ENCODE measurements at places on chromosomes 7 and 10. TPM values are rescaled to one million over a fixed set of nuclear protein-coding genes. Genes with fewer than 3 reads are reported as not detected.

The AS3MT gene
- 8.1 TPM for total RNA-seq

The CCDC172 gene
- not detected for total RNA-seq

The SFMBT2 gene
- total RNA-seq = 2.8 TPM

The ZNF853 gene
- 0.66 TPM for total RNA-seq

The LEP gene
- total RNA-seq = 2.8 TPM

The CFTR gene
- under 0.01 TPM for total RNA-seq

The SHTN1 gene
- 0.26 TPM for total RNA-seq

The ASB15 gene
- total RNA-seq = not detected

The GRID1 gene
- 0.33 TPM for total RNA-seq

The UPK3B gene
- under 0.01 TPM for total RNA-seq

GRCh38 chr7:95863623-95864022, 91.3 kb downstream of the DYNC1I1 start:
- no peaks in the 10 kb centered on the region for H3K27me3 ChIP-seq
- H3K27ac ChIP-seq = no peak overlapping the region
- no peaks in the 10 kb centered on the region for H3K36me3 ChIP-seq
- H3K4me3 ChIP-seq = no peak overlapping the region

DNA sequence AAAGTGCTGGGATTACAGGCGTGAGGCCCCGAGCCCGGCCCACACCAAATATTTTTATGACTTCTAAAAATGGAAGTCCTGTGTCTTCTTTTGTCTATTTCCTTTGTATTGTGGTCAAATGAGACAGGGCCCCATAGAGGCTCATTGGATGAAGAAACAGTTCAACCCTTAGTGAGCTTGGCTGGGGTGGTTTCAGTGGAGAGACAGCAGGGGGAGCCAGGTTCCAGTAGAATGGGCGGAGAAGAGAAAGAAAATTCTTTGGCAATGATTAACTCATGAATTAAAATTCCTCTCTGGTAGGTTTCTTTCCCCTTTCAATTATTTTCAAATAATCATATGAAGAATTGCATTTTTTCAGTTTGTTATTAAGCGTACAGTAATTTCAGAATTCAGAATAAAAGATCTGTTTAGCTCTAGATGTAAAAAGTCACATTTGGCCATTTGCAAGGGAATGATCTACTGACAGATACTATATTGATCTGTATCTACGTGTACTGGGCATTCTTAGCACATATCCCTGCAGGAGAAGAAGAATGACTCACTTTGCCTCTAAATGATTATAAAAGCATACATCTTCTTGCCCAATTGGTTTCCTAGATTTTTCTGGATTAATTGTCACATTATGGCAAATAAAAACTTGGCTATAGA, 43.2 kb downstream of the PNLIPRP3 start:
- no peaks in the 10 kb centered on the region for H3K27me3 ChIP-seq
- no peaks in the 10 kb centered on the region for H3K36me3 ChIP-seq
- H3K4me3 ChIP-seq = no peak overlapping the region
- H3K4me1 ChIP-seq = no peaks in the 10 kb centered on the region

DNA sequence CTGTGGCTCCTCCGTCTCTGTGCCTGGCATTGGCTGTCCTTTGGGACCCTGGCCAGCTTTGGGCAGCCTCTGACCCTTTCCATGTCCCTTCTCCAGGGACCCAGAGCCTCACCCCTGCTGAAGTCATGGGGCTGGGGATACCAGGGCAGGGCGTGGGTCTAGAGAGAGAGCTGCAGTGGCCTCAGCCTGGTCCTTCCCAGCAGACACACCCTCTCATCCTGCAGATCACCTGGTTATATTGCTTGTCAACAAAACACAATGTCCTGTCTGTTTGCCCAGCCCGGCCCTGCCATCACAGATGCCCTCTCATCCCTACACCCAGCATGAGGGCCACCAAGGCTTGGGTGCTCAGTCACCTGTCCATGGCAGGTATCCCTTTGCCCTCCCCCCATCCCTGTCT, 1.8 kb downstream of the MUC17 start:
- H3K27me3 ChIP-seq = no peaks in the 10 kb centered on the region
- no peaks in the 10 kb centered on the region for H3K4me1 ChIP-seq
- H3K4me3 ChIP-seq = no peak overlapping the region
- no peaks in the 10 kb centered on the region for H3K36me3 ChIP-seq
- H3K27ac ChIP-seq = no peak overlapping the region

- no peak overlapping the region for H3K27ac ChIP-seq
- H3K4me3 ChIP-seq = no peak overlapping the region
- H3K4me1 ChIP-seq = no peaks in the 10 kb centered on the region
- H3K36me3 ChIP-seq = no peaks in the 10 kb centered on the region
- no peaks in the 10 kb centered on the region for H3K27me3 ChIP-seq
Observed at GRCh38 chr10:63166742-63167258, 33.7 kb downstream of the NRBF2 start.

GRCh38 chr10:57786850-57787750, 480.6 kb downstream of the IPMK start:
- no peak for DNase-seq
- H3K27ac ChIP-seq = no peak overlapping the region
- H3K4me1 ChIP-seq = no peaks in the 10 kb centered on the region
- no peaks in the 10 kb centered on the region for H3K36me3 ChIP-seq
- H3K4me3 ChIP-seq = no peak overlapping the region

DNA sequence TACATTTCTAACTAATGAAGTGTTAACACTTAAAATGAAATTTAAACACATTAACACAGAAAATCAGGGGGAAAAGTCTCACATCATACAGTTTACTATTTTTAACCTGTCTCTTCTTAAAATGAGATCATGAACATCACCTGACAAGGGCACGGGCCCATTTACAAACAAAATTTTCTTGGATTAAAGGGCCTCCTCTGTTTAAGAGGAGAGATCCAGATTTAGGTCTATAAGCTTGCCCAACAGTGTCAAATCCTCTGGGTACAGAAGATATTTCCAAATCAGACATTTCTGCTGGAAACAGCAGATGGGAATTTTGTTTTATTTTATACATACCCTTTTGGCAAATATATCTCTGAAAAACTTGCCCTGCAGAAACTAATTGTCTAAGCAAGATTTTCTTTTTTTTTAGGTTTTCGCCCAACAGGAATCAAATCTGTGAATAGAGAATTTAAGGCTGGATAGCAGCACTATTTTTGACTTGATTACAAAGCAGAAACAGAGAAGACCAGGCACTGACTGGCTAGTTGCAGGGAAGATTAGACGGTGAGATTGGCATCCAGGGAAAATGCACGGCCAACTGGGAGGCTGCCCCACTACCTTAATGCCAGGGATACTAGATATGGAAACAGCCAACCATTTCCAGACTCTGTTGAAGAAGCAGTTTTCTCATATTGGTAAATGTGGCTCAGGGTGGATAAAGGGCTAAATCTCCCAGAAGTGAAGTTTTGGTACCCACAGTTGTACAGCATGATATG, 173.4 kb downstream of the LRRN3 start:
- H3K4me3 ChIP-seq = no peak overlapping the region
- H3K36me3 ChIP-seq = no peaks in the 10 kb centered on the region
- no peak overlapping the region for H3K27ac ChIP-seq
- DNase-seq = no peak
- no peaks in the 10 kb centered on the region for H3K4me1 ChIP-seq

DNA sequence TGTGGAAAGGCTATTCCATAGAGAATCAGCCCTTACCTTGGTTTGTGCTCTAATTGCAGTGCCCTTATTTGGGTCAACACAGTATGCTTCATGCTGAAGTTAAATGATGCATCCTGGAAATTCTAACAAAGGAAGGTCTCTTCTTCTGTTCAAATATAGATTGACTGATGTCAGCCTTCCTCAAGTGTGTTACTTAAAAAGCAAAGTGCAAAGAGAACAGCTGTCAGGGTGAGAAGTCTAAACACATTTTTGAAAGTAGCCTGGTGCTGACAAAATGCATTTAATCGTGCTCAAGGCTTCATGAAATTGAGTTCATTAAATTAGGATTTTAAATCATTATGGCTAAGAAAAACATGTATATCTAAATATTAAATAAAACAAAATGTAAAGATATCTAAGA, 19.5 kb downstream of the AGR2 start:
- H3K27ac ChIP-seq = no peak overlapping the region
- H3K4me3 ChIP-seq = no peak overlapping the region
- H3K4me1 ChIP-seq = no peaks in the 10 kb centered on the region
- no peak for DNase-seq
- no peaks in the 10 kb centered on the region for H3K36me3 ChIP-seq

DNA sequence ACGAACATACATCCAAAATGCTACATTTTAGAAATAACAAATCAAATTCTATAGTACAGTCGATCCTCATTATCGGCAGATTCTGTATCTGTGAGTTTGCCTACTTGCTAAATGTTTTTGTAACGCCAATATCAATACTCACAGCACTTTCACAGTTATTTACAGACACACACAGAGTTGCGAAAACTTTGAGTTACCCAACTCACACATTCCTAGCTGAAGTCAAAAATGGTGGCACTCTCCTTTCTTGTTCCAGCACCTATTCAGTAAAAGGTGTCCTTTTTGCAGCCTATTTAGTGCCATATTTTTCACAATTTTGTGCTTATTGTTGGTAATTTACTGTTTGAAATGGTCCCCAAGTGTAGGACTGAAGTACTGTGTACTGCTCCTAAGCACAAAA, 161.7 kb downstream of the AKR1D1 start:
- no peak overlapping the region for H3K4me3 ChIP-seq
- no peaks in the 10 kb centered on the region for H3K4me1 ChIP-seq
- no peak for DNase-seq
- H3K27me3 ChIP-seq = no peaks in the 10 kb centered on the region

GRCh38 chr10:101207026-101207425, 22.2 kb downstream of the LBX1 start:
- DNase-seq = no peak
- H3K4me1 ChIP-seq = no peaks in the 10 kb centered on the region
- no peaks in the 10 kb centered on the region for H3K36me3 ChIP-seq
- H3K4me3 ChIP-seq = no peak overlapping the region
- H3K27me3 ChIP-seq = peaks cover 20% of the 10 kb centered on the region
- H3K27ac ChIP-seq = no peak overlapping the region

- no peaks in the 10 kb centered on the region for H3K36me3 ChIP-seq
- H3K4me1 ChIP-seq = peaks cover 31% of the 10 kb centered on the region
- H3K4me3 ChIP-seq = no peak overlapping the region
- no peak overlapping the region for H3K27ac ChIP-seq
Observed at GRCh38 chr7:25851332-25852210, 300.4 kb upstream of the NFE2L3 start.

GRCh38 chr7:14023342-14023741, 33.9 kb upstream of the ETV1 start:
- no peaks in the 10 kb centered on the region for H3K4me1 ChIP-seq
- no peak overlapping the region for H3K27ac ChIP-seq
- no peaks in the 10 kb centered on the region for H3K36me3 ChIP-seq
- no peaks in the 10 kb centered on the region for H3K27me3 ChIP-seq
- H3K4me3 ChIP-seq = no peak overlapping the region

GRCh38 chr7:25083201-25083600, 41.9 kb downstream of the CYCS start:
- H3K27me3 ChIP-seq = no peaks in the 10 kb centered on the region
- no peak overlapping the region for H3K4me3 ChIP-seq
- no peaks in the 10 kb centered on the region for H3K4me1 ChIP-seq
- no peak overlapping the region for H3K27ac ChIP-seq
- no peaks in the 10 kb centered on the region for H3K36me3 ChIP-seq
- peak; percentile 12 for DNase-seq

- DNase-seq = no peak
- no peaks in the 10 kb centered on the region for H3K4me1 ChIP-seq
- no peak overlapping the region for H3K27ac ChIP-seq
- no peak overlapping the region for H3K4me3 ChIP-seq
- H3K36me3 ChIP-seq = no peaks in the 10 kb centered on the region
Observed at GRCh38 chr7:91864070-91864469, 16.4 kb downstream of the MTERF1 start.

GRCh38 chr7:134742688-134743350, 36.6 kb upstream of the CALD1 start:
- H3K4me1 ChIP-seq = peaks cover 17% of the 10 kb centered on the region
- DNase-seq = peak; percentile 81
- H3K36me3 ChIP-seq = no peaks in the 10 kb centered on the region
- H3K27me3 ChIP-seq = no peaks in the 10 kb centered on the region
- H3K27ac ChIP-seq = peak overlapping the region; percentile 87

DNA sequence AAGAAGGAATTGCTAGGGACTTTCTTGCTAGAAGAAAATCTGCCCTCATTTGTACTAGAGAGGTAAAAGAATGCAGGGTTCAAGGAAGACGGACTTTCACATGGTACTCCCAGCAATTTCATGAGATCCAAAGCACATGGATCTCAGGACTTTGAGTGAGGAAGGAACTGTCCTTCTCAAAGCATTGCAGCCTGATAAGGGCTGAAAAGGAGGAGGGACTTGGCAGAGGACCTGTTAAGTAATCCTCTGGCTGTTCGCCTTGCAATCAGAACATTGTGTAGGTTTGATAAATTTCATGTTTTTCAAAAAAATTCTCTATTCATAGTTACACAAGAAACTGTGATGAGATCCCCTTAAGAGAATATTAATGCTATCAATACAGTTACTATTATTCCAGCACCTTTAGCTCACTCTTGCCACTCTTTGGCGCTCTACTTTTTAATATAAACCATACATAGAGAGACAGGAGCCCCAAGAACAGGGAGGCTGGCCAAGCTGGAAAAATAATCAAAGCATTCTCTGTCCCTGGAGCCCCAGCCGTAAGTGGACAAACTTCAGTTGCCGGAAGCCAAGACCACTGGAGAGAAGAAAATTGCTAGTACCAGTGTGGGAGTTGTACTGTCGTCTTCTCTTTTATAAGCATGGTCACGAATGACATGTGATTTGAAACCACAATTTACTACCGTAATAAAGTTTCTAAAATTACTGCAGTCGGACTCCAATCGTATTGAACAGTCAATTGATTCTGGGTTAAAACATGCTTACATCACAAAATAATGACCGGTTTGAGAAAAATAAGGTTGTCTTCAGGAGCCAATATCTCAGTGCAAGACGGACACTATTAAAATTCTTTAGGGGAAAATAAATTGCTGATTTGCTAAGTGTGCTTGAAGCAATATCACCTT, 424.4 kb downstream of the SDK1 start:
- no peaks in the 10 kb centered on the region for H3K36me3 ChIP-seq
- H3K27me3 ChIP-seq = no peaks in the 10 kb centered on the region
- DNase-seq = no peak
- no peak overlapping the region for H3K27ac ChIP-seq

DNA sequence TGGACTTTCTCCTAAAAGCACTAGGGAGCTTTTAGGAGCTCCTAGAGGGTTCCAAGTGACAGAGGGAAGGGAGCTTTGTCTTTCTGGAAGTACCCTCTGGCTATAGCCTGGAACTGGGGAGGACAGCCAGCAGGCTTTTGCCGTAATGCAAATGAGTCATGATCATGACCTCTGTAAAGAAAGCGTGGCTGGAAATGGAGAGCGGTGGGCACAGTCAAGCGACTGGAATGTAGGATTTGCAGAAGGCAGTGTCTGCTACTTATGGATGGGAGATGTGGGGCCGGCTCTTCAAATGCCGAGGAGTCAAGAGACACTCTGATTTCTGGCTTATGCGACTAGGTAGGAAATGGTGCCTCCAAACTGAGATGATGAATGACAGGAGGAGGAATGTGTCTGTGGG, 34.6 kb upstream of the PLPP4 start:
- no peaks in the 10 kb centered on the region for H3K27me3 ChIP-seq
- H3K4me1 ChIP-seq = peaks cover 7% of the 10 kb centered on the region
- no peak overlapping the region for H3K27ac ChIP-seq
- H3K36me3 ChIP-seq = no peaks in the 10 kb centered on the region

- H3K4me3 ChIP-seq = no peak overlapping the region
- DNase-seq = no peak
- peaks cover 16% of the 10 kb centered on the region for H3K4me1 ChIP-seq
- H3K27ac ChIP-seq = no peak overlapping the region
Observed at GRCh38 chr10:62019013-62019684, 117.7 kb downstream of the ARID5B start.

- no peak overlapping the region for H3K4me3 ChIP-seq
- no peak overlapping the region for H3K27ac ChIP-seq
- H3K36me3 ChIP-seq = no peaks in the 10 kb centered on the region
- H3K27me3 ChIP-seq = no peaks in the 10 kb centered on the region
Observed at GRCh38 chr10:90412582-90412981, 445.3 kb downstream of the HTR7 start.
